Esophagus mucosa (tissue), 1 donor: ENCODE measurements at places on chromosomes 12 and 14.

DNA sequence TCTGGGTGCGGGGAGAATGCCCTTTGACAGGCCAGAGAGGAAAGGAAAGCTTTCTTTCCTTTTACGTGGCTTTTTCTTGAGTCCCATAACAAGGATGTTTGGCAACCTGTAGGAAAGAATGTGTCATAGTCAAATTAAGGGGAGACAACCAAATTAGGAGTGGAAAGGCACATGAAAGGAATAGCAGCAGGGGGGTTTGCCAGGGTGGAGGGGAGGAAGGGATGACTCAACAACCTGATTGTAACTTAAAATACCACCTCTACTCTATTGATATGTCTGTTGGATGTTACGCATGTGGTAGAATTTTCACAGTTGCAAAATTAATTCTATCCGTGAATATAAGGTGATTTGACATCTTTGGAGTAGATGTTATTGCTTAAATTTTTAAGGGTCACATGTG, 28.5 kb upstream of the MYBPC1 start:
- no peak for ATAC-seq

DNA sequence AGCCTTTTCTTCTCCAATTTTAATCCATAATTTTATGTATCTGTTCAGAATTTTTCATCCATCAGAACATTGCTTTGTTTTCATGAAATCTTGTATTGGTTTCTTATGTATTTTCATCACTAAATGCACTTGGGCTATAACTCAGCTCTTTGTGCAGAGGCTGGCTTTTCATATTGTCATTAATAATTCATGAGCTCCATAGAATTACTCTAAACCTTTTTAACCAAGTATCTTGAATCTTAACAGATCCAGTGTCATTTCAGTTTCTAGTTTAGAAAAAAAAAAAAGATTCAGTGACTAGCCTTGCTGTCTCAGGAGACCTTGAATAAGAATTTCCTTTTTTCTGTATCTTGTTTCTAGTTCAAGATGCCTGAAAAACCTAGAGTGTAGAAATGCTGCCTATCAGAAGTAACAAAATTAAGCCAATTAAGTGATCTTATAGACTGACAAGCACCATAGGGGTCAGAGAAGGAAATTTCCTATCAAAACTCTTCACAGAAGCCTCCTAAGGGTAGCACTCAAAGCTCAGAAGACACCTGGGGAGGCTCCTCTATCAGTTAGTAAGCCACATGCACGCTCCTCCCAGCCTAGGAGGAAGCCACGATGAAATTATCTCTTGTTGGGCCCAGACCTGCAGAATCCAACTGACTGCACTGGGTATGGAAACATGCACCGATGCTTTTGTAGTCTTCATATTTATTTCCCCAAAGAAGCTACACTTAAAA, 163.4 kb downstream of the KICS2 start:
- ATAC-seq = no peak

GRCh38 chr12:42857106-42857505, 267.6 kb upstream of the PRICKLE1 start:
- ATAC-seq = no peak

DNA sequence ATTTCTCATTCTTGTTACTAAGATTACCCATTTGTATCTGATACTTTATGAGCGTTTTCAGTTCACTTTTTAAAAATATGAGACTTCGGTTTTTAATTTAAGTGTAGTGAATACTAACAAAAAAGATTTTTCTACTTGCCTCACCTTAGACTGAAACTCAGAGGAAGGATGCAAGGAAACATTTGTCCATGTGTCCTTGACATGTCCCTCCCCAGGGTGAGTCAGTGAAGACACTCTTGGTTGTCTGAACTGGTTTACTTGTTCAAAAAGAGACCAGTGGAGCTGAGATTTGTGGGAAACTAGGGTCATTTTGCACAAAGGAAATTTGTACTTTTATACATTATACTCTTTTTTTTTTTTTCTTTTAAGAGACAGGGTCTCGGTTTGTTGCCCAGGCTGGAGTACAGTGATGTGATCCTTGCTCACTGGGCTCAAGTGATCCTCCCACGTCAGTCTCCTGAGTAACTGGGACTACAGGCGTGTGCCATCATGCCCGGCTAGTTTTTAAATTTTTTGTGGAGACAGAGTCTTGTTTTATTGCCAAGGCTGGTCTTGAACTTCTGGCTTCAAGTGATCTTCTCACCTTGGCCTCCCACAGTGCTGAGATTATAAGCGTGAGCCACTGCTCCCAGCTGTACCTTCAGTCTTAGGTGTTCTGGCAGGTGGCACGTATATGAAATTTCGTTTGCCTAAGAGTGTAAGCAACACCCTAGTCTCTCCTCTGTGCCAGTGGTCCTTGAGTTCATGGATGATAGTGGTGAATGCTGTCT, 56.7 kb downstream of the PPFIBP1 start:
- peak; percentile 73 for ATAC-seq

DNA sequence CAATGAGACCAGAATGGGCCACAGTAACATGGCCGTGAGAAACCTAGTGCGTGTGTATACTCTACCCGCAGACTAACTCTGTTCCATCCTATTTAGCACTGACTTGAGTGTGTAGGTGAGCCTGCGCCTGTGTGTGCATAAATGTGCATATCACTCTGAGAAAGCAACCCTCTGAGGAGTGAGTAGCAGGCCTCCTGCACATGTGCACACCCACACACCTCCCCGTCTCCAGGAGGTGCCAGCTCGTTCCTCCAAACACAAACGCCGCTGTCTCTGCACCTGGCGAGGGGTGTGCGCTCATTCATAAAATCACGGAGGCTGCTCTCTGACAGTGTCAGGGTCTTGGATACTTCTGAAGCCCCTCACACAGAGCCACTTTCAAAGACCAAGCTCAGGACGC, 138.9 kb downstream of the GCH1 start:
- ATAC-seq = no peak

- ATAC-seq = no peak
Observed at GRCh38 chr14:64912261-64912660, 2.0 kb upstream of the CHURC1 start.

GRCh38 chr12:107560165-107560898, 125.3 kb upstream of the PWP1 start:
- ATAC-seq = no peak

GRCh38 chr14:28966416-28967233, 200.0 kb downstream of the FOXG1 start:
- ATAC-seq = no peak

- no peak for ATAC-seq
Observed at GRCh38 chr14:59046746-59047145, 141.7 kb upstream of the DAAM1 start.

DNA sequence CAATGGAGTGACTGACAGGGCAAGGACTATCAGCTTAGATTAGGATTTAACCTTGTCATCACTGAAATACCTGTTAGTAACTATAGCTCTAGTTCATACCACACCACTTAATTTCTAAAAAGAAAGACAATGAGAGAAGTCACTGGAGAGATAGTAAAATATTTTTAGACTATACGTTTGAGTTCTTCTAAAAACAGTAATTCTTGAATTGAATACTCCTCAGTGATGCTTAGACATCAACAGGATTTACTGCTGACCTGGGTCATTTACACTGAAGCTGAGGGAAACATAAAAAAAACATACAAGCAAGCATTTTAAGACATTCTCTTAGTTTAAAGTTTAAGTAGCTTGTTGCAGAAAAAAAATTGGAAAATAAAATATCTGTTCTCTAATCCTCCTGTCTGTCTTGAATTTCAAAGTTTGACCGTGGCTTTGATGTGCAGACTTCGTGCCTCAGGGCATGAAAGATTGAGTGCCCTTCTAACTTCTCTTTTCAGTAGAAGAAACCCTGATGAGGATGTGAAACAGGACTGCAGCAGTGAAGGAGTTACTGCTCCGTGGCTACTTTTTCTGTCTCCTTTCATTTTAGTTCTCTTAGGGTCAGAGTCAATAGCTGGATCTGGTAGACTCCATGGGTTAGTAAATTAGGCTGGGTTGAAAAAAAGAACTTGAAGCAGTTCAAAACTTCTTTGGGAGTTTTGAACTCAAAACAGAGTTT, 172.2 kb downstream of the PTPRO start:
- ATAC-seq = no peak

- ATAC-seq = no peak
Observed at GRCh38 chr12:28998662-28999120, 150.4 kb upstream of the FAR2 start.

DNA sequence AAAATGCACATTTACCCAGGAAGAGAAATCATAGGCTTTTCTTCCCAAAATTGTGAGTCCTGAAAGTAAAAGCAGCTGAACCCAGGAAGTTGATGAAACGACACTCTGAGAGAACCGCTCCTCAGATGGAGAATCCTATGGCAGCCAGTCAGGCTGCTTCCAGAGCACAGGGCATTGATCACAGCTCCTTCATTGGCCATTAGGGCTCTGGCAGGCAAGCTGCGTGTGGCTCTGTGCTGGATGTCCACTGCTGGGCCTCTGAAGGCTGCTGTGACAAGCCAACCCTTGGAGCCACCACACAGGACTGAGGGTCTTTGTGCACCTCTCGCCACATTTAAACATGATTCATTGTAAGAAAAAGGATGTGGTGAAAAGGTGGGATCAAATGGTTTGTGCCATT, 89.4 kb downstream of the EXOC5 start:
- no peak for ATAC-seq

DNA sequence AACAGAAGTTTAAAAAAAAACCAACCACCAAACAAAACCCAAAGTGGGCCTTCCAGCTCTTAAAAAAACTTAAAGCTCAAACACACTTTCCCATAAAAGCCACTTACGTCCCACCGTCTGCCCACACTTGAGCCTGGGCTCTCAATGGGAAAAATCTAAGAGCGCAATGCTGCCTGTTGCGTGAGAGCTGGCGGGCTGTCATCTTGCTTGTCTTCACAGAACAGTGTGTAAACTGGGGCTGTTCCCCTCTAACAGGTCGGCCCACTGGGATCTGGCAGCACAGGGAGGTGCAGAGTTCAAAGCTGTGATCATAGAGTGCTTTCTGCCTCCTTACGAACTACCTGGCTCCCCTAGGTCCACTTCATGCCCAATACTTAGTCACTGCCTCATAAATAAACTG, 80.0 kb downstream of the DICER1 start:
- ATAC-seq = no peak

DNA sequence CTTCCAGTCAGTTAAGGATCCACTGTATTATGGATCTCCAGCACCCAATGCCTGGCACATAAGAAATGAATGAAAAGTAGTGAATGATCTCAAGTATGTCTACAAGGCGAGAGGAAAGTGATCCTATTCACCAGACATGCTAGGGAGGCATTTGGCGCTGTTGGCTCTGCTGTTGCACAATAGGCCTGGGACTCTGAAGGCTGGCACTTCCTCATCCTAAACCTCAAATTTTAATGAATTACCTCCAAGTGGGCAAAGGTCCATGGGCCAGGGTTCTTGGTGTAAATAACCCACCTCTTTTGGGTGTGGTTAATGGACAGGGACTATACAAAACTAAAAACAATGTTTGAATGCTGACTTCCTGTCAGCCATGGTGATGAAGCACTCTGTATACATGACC, 173.4 kb upstream of the PZP start:
- no peak for ATAC-seq

GRCh38 chr12:111174251-111174960, 194.5 kb downstream of the PHETA1 start:
- ATAC-seq = no peak

- ATAC-seq = no peak
Observed at GRCh38 chr12:66683073-66683472, 4.2 kb upstream of the GRIP1 start.

GRCh38 chr14:69877492-69877891, 1.7 kb upstream of the SMOC1 start:
- ATAC-seq = no peak

- no peak for ATAC-seq
Observed at GRCh38 chr14:65071544-65071943, 30.8 kb downstream of the MAX start.

DNA sequence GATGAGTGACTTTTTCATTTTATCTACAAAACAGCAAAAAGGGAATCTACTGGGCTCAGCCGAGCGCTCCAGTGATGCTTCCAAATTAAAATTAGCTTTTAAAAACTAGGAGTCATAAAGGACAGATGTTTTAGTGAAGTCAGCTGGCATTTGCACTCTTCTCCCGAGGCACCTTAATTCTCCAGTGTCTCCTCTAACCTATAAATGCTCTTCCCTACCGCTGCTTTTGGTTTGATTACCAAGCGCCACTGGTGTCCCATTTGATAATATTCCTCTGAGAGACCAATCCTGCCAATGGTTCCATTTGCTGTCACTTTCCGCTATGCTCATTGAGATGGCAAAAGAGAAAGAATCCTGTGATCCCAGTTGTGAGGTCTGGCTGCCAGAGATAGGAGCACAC, 29.3 kb upstream of the PIWIL1 start:
- no peak for ATAC-seq

GRCh38 chr12:111029732-111030131, 109.4 kb upstream of the MYL2 start:
- ATAC-seq = no peak

DNA sequence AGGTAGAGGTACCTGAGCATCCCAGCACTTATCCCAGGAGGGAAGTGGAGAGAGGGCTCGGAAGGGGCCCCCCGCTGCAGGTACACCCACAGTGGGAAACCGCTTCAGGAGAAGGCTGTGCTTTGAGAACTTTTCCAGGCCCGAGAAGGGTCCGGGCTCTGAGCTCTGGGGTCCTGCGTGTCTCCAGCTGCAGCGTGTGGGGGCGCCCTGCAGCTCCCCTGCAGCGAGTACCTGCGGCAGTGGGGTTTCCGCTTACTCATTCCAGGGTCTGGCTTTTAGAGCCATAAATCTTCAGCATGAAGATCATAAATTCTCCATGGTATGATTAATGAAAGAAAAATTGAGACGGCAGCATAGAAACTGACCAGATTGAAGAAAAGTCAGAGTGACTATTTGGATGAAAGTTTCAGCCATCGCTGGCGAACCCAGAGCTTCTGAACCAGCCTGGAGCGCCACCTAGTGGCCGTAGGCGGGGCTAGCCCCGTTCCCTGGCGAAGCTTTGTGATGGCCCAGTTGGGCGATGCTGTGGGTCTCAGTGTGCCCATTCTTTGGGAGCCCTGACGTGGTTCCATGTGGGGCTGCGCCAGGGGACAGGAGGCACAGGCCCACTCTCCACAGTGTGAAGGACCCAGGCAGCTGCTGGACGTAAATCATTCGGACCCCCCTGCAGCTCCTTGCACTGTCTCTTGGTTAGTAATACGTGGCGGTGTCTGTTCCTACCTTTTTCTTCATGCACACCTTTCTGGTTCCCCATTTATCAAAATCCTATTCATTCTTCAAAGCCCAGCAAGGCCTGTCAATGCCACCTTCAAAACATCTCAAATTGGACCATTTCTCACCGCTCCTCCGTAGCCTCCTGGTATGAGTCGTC, 198.2 kb downstream of the TSPAN9 start:
- peak; percentile 49 for ATAC-seq

DNA sequence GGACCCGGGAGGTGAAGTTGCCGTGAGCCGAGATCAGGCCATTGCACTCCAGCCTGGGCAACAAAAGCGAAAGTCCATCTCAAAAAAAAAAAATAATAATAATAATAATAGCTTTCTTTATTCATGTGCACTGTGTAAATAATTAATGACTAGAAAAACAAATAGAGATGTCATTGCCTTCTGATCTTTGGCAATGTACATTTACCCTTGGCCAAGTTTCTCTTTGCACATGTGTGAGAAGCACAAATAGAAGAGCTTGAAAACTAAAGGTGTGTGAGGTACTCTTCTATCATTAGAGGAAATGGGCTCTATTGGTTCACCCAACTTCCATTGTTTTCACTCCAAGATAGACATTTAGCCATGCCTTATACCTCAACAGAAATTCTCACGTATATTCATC, 170.1 kb upstream of the PDZRN4 start:
- ATAC-seq = no peak

- ATAC-seq = peak; percentile 12
Observed at GRCh38 chr12:12915656-12916055, 24.3 kb downstream of the GPRC5A start.
